Activated CD4-positive, alpha-beta T cell treated with anti-CD3 and anti-CD28 coated beads for 4 hours (primary cell): ENCODE measurements at places on chromosomes 4 and X.
A peak's percentile ranks its signal among the peaks of the same experiment; 100 is the strongest.

DNA sequence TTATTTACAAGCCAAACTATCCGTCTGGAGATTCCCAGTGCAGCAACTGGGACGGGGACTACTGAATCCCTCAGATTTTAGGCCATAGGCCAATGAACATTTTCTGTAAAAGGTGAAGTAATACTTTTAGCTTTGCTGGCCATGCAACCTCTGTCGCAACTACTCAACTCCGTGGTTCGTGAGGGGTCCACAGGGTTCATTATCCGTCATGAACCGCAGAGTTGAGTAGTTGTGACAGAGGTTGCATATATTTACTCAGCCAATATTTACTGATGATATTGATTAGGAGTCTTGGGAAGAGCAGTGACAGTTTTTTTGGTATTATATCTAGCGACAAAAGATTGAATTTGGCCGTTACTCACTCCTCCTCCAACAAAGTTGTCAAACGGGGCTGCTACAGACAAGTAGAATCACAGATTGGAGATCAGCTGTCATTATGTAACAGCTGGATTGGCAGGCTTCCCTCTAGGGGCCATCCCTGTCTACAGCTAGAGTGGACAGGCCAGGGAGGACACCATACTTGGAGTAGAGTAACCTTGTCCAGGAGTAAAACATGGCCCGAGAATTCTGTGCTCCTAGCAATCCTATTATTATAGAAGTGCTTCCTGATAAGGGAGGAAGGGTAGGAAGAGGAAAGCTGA, 37.2 kb upstream of the CD38 start:
- no peak for DNase-seq

GRCh38 chr4:181682367-181683047, 560.7 kb upstream of the TENM3 start:
- DNase-seq = no peak

- DNase-seq = peak; percentile 81
These were observed at the start of gene RASL11B for GRCh38 chr4:52861879-52862616. Gene RASL11B (plus strand): TSS chr4:52862317. CDS start chr4:52862508, 191 bp downstream.

- no peak for DNase-seq
These were observed 5.4 kb upstream of the MSX1 start for GRCh38 chr4:4853921-4854648.

DNA sequence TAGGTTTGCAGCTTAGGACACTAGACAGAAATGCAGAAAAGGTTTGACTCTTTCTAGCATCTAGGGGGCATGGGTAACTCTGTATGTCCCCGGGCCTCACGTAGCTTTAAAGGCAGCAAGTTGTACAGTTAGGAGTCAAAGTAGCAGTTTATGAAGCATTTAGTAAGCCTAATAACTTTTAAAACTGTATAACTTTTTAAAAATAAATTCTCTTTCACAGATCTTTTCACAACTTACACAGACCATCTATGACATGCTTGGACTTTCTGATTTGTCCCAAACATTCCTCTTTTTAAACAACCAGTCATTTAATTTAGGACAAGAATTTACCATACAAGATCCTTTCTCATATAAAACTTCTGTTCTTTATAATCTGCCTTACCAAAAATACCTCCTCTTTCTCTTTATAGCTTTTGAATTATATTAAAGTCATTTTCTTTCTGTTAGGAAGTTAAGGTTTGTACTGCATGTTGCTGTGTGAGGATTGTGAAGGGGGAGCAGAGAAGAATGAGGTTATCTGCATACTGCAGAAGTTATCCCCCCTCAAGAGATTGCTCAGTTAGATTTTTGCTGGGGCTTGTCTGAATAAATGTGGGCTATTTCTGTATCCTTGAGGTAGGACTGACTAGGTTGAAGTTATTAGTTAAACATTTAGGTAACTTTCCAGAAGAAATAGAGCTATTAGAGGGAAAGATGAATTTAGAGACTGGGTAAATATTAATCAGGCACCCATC, 94.3 kb downstream of the CPE start:
- no peak for DNase-seq

DNA sequence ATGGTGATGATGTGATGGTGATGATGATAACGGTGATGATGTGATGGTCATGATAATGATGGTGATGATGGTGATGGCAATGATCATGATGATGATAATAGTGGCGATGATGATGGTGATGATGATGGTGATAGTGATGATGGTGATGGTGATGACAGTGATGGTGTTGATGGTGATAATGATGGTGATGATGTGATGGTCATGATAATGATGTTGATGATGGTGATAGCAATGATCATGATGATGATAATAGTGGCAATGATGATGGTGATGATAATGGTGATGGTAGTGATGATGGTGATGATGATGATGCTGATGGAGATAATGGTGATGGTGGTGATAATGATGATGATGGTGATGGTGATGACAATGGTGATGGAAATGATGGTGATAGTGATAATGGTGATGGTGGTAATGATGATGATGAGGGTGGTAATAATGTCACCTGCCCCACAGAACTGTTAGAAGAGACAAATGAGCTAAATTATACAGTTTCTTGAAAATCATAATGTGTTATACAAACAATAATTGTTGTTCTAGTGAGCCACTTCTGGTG, 289.9 kb downstream of the ASMT start:
- no peak for DNase-seq

- DNase-seq = no peak
These were observed 28.3 kb downstream of the ADD1 start for GRCh38 chr4:2871911-2872310.

DNA sequence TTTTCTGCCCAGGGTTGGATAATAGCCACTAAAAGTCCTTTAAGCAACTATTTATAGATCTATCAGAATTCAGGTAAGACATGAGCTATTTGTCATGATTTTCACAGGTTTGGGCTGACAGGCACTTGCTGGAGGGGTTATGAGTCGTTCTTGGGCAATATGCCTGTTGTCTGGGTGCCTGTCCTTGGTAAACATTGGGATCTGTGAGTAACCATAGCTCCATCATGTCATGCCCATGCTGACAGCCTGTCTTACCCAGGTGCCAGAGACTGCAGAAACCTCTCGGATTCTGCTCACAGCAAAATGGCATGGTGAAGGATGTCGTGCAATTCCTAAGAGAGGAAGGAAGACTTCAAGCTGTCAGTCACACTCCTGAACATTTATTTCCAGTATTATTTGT, 116.0 kb upstream of the PUDP start:
- DNase-seq = no peak

GRCh38 chr4:74023709-74024108, 14.8 kb downstream of the CXCL3 start:
- DNase-seq = no peak

- no peak for DNase-seq
These were observed 166.5 kb downstream of the CPEB2 start for GRCh38 chr4:15168759-15169158.

- DNase-seq = no peak
These were observed 10.3 kb downstream of the SPATA4 start for GRCh38 chr4:176185051-176185450.

DNA sequence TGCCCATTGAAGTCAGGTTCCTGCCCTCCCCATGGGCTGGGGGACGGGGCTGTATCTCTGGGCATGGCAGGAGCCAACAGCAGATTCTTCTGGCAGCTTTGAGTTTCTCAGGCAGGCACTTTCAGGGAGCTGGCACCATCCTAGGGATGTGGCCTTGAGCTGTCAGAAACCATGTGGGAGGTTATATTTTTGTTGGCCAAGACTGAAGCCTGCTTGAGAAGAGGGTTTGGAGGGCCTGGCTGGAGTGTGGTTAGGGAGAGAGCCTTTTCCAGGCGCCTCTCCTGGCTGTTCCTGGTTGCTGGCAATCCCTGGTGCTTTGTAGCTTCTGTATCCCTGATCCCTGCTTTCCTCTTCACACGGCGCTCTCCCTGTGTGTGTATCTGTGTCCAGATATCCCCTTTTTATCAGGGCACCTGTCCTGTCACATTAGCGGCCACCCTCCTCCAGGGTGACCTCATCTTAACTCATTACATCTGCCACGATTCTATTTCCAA, 30.6 kb upstream of the SORCS2 start:
- no peak for DNase-seq
